Activated CD8-positive, alpha-beta T cell treated with anti-CD3 and anti-CD28 coated beads for 36 hours (primary cell): ENCODE measurements at places on chromosomes 5 and 9. TPM values are rescaled to one million over a fixed set of nuclear protein-coding genes. Genes with fewer than 3 reads are reported as not detected.

The EIF4E1B gene
- not detected for total RNA-seq

The CCL28 gene
- total RNA-seq = 15.0 TPM

The UGT3A1 gene
- not detected for total RNA-seq

The LRRC19 gene
- not detected for total RNA-seq

The PTPN3 gene
- 0.58 TPM for total RNA-seq

The SMIM33 gene
- not detected for total RNA-seq

The NIM1K gene
- 2.1 TPM for total RNA-seq

DNA sequence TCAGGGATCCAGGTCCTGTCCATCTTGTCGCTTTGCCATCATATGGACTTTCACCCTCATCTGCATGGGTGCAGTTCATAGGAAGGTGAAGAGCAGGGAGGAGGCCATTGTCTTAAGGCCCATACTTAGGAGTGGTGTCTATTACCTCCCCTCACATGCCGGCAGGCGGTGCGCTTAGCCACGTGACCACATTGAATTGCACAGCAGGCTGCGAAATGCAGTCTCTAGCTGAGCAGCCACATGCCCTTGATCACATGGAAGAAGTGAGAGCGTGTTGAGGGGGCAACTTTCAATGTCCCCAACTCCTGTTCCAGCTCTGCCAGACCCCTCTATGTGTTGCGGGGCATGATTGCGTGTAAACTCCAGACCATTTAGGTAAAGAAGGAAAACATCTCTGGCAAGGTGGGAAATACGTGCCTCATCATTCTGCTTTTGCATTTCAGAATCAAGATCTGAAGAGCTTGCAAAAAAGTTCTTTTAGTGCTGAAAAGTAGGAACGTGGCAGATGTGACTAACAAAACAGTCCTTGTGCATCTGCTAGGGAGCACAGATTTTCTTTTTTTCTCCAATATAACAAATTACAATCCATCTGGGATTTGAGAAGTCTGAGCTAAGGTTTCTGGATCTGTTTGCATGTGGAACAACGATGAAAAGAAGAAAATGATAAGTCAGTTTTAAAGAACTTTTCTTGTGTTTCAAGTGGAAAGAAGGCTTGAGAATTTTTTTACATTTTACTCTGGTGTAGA lies 34.4 kb downstream of the ROPN1L start:
- H3K27ac ChIP-seq = no peak overlapping the region
- H3K36me3 ChIP-seq = no peaks in the 10 kb centered on the region
- H3K4me3 ChIP-seq = no peak overlapping the region
- no peak for DNase-seq

DNA sequence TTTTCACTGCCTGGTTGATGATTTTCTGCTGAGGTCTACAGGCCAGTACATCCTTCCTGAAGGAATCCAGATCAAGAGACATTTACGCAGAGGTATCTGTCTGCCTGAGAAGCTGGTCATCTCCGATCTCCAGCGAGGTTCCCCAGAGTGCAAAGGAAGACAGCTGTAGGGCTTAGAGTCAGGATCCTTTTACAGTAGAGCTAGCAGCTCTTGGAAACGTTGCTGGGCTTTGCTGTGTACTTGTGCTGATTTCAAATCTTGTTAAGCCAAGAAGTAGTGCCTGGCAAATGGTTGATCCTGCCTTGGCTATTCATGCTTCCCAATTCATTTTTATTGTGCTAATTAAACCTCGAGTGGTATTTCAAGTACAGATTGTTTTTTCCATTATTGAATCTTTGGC lies 48.9 kb downstream of the NTRK2 start:
- no peaks in the 10 kb centered on the region for H3K36me3 ChIP-seq
- no peaks in the 10 kb centered on the region for H3K4me1 ChIP-seq
- H3K27ac ChIP-seq = no peak overlapping the region
- H3K27me3 ChIP-seq = peaks cover 2% of the 10 kb centered on the region
- no peak overlapping the region for H3K4me3 ChIP-seq
- DNase-seq = no peak

DNA sequence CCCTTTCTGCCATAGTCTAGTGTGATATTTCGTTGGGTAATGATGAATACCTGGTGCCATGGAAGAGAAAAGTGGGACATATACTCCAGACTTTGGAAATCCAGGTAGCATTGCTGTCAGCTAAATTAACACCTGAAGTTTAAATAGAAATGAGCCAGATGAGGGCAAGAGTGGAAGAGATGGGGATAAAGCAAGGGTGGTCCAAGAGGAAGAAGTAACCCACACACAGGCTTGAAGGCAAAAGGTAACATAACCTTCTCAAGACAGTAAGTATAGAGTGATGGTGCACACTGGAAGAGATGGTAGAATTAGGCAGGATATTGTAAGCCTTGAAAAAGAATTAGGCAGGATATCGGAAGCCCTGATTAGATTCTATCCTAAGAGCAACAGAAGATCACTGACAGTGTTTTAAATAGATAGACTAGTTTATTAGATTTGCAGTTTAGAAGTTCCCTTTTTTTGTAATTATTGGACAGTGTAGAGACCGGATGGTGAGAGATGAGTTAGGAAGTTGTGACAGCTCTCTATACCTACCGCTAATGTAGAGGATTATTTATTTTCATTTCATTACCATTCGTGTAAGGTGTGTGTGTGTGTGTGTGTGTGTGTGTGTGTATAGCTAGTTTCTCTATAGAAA lies 16.8 kb downstream of the ANXA1 start:
- no peak for DNase-seq
- H3K27ac ChIP-seq = no peak overlapping the region
- H3K27me3 ChIP-seq = no peaks in the 10 kb centered on the region
- H3K4me3 ChIP-seq = no peak overlapping the region

- no peaks in the 10 kb centered on the region for H3K27me3 ChIP-seq
- H3K36me3 ChIP-seq = no peaks in the 10 kb centered on the region
- DNase-seq = peak; percentile 80
- no peak overlapping the region for H3K4me3 ChIP-seq
Measured at GRCh38 chr9:133726401-133727276, 11.5 kb downstream of the SARDH start.

- no peaks in the 10 kb centered on the region for H3K4me1 ChIP-seq
- no peak overlapping the region for H3K27ac ChIP-seq
- H3K27me3 ChIP-seq = no peaks in the 10 kb centered on the region
Measured at GRCh38 chr5:137092831-137093230, 406.3 kb downstream of the SPOCK1 start.

DNA sequence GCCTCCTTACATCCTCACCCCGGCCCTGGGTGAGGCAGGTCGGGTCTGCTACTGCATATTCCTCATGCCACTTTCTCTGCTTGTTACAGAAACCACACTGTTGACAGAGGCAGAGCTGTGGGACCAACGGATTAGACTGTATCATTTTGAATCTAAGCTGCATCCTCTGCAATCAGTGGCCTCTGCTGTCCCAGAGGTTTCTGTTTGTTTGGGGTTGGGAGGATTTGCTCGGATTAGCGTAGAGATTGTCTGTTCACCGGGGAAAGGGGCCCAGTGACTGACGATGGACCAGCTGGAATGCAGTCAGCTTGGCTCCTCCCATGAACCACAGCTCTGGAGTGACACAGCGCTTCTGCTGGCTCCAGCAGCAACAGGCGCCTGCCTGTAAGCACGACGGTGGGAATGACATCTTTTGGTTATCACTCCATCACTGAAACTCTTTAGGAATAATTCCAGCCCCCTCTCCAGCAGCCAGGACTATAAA lies 37.3 kb upstream of the ADRA1B start:
- H3K27ac ChIP-seq = no peak overlapping the region
- H3K27me3 ChIP-seq = peaks cover 22% of the 10 kb centered on the region
- no peak for DNase-seq
- H3K4me3 ChIP-seq = no peak overlapping the region
- H3K4me1 ChIP-seq = no peaks in the 10 kb centered on the region
- H3K36me3 ChIP-seq = no peaks in the 10 kb centered on the region

- DNase-seq = peak; percentile 37
- H3K4me1 ChIP-seq = peaks cover 5% of the 10 kb centered on the region
- no peaks in the 10 kb centered on the region for H3K36me3 ChIP-seq
- no peak overlapping the region for H3K27ac ChIP-seq
Measured at GRCh38 chr9:136339173-136339957, 12.0 kb downstream of the GPSM1 start.
